NCI-H1436 treated with DMSO at 0.1 percent for 48 hours (cell line): ENCODE measurements at places on chromosomes 4 and X.
A peak's percentile ranks its signal among the peaks of the same experiment; 100 is the strongest.

GRCh38 chrX:28591542-28591941 lies 4.3 kb downstream of the IL1RAPL1 start:
- no peak for DNase-seq

GRCh38 chr4:26360273-26360672 lies 39.5 kb downstream of the RBPJ start:
- DNase-seq = no peak

GRCh38 chr4:187084701-187085100 lies 361.0 kb upstream of the FAT1 start:
- DNase-seq = no peak

DNA sequence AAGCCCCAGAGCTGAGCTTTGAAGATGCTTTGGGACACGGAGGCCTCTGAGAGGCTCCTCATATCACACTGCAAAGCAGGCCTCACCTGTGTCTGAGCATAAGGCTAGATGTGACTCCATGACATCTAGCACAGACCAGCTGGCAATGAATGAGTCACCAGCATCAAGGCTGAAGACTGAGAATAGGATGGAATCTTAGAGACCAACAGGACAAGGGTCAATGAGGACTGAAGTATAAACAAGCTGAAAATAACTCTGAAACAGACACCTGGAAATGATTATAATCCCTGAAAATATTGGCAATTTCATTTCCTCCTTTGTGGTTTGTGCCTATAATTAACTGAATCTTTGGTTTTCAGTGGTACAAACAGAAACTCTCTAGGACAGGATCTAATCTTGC lies 87.1 kb upstream of the PRPS1 start:
- no peak for DNase-seq

GRCh38 chrX:2538031-2538757 lies 37.4 kb upstream of the DHRSX start:
- no peak for DNase-seq

- no peak for DNase-seq
Observed at GRCh38 chr4:135316266-135316779, 1114.7 kb upstream of the PABPC4L start.

- no peak for DNase-seq
Observed at GRCh38 chr4:88188738-88189417, 30.4 kb upstream of the ABCG2 start.

- DNase-seq = no peak
Observed at GRCh38 chr4:152678841-152679240, 956 bp downstream of the TMEM154 start.

DNA sequence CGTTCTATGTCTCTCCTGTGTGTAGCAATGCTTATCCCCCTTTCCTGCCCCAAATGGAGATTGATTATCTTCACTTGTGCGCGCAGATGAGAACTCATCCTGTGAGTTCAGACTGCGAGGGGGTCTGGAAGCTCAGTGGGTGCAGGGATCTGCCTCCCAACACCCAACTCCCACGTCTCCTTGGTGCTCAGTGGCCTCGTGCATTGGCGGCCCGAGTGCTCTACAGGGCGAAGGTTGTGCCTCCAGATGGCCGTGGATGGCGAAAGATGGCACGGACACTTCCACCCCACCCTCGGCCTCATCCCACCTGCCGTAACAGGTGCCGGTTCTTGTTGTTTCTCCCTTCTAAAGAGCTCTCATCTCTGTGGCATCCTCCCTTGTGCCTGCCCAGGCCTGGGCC lies 45.1 kb upstream of the SORCS2 start:
- no peak for DNase-seq

DNA sequence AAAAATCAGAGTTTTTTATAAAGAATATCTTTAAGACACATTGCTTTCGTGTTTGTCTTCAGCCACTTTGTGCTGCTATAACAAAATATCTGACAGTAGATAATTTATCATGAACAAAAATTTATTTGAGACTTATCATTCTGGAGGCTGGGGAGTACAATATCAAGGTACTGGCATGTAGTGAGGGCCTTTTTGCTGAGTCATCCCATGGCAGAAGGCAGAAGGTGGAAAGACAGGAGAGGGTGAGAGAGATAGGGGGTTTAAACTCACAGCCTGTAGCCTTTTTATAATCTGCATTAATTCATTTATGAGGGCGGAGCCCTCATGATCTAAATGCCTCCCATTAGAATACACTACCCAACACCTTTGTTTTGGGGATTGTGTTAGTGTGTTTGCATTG lies 431.2 kb upstream of the FAM47C start:
- DNase-seq = no peak

GRCh38 chrX:41542135-41542534 lies 95.0 kb downstream of the NYX start:
- DNase-seq = no peak

DNA sequence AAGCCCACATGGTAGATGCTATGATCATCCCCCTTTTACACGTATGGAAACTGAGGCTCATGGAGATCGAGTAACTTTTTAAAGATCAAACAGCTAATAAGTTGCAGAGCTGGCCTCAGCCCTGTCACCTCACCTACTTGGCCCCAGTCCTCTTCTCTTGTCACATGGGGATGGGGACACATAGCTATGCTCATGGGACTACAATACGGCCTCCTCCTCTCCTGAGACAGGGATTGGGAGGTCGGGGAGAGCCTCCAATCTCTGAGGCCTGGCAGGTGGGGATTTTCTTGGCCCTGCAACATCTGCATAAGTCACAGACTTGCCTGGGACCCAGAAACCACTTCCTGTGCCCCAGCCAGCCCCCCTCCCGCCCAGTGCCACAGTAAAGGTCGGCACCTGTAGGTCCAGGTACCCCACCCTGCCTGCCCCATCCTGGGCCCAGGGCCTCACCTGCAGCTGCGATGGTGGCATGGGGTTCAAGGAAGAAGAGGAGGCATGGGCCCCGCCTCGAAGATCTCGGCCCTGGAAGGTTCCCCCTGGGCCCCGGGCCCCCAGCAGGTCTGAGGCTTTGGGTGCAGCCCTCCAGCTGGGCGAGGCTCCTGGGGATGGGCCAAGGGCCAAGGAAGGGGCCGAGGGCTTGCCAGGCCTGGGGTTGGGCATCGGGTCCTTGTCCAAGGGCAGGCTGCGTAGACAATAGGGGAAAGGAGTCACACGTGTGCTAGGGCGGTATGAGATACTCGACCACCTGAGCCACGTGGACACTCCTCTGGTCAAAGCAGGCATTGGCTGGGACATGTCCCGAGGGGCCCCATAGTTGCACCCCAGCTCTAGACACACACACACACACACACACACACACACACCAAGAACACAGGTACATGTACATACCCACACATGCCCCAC lies 6.4 kb downstream of the FOXP3 start:
- no peak for DNase-seq

- no peak for DNase-seq
Observed at GRCh38 chr4:56320293-56320692, 67.0 kb downstream of the AASDH start.

- no peak for DNase-seq
Observed at GRCh38 chr4:108890484-108890881, 127.6 kb upstream of the ETNPPL start.

DNA sequence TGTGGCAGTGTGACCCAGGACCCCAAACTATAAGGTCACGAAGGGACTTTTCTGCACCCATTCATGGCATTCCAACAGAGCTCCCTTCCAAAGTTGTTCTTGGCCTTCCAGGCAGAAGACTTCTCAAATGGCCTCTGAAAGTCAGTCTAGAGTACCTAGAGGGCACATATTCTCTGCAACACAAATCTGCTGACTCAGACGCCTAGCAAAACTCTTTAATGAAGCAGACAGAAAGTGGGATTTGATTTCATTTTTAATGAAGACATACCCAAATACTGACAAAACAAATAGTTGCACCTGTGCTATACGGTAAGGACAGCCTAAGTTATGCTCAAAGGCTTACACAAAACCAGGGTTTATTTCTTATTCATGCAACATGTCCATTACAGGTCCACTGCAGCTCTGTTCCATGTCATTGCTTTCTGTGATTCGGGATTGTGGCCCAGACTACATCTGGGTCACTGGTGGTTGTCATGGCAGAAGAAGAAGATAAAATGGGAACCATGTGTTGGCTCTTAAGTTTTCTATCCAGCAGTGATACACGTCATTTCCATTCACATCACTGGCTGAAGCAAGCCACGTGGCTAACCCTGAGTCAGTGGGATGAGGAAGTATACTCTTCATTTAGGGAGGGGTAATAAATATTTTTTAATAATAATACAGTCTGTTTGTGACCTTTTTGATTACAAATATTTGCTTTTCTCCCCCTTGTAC lies 57.7 kb downstream of the NAT8L start:
- no peak for DNase-seq

GRCh38 chr4:101806914-101807313 lies 16.4 kb downstream of the BANK1 start:
- peak; percentile 49 for DNase-seq

DNA sequence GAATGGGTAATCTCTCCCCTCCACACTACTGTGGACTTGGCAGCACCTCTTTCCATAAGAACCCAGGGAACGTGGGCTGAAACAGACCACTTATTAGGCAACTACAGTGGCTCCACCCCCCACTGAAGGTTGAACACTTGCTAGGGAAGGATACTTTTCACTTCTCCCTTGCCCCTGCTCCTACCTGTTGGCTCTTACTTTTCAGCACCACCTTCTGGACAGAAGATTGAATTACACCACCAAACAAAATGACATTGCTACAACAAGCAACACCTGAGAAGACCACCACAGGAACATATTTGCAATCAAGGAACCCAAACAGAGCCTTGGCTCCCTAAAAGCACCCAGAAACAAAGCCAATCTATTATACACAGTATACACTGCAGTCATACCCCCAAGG lies 132.1 kb upstream of the CXCL13 start:
- DNase-seq = no peak

DNA sequence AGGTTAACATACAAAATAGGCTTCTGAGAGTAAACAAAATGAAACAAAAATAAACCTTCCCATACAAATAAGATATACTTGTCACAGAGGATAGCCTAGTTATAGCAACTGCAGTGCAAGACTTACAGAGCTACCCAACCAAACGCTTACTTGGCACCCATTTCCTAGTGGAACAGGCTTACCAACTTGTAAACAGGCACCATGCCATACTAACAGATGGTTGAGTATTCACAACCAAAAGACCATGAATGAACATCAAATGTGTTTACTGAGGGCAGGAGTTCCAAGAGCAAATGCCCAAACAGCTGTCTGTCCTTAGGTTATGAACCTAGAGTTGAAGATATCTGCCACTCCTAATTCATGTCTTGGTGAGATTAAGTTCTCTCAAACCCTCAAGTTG lies 2629.2 kb downstream of the PCDH7 start:
- no peak for DNase-seq

DNA sequence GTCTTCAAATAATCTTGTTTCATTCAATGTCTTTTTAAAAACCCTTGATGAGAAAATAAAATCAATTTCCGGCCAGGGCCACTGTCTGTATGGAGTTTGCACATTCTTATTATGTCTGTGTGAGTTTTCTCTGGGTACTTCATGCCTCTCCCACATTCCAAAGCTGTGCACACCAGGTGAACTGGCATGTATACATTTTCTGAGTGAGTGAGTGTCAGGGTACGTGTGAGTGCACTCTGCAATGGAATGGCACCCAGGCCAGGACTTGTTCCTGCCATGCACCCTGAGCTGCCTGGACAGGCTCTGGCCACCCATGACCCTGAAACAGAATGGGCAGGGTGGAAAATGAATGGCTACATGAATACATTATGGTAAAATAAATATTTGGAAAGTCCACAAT lies 61.3 kb downstream of the UBE2NL start:
- DNase-seq = no peak

DNA sequence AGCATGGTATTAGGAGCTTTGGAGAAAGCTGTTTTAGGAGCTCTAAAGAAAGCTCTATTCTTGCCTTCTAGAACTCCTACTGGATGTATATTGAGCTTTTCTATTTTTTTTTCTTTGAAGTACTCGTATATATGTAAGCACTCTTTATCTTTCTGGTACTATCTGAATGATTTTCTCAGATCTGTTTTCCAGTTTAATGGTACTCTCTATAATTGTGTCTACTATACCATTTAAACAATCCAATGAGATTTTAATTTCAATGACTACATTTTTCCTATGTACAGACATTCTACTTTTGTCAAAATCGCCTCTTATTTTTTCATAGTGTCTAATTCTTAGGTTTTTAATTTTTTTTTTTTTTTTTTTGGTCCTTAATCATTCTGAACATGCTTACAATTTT lies 328.1 kb downstream of the DCTD start:
- DNase-seq = no peak

GRCh38 chr4:30386266-30386895 lies 333.8 kb upstream of the PCDH7 start:
- DNase-seq = no peak

DNA sequence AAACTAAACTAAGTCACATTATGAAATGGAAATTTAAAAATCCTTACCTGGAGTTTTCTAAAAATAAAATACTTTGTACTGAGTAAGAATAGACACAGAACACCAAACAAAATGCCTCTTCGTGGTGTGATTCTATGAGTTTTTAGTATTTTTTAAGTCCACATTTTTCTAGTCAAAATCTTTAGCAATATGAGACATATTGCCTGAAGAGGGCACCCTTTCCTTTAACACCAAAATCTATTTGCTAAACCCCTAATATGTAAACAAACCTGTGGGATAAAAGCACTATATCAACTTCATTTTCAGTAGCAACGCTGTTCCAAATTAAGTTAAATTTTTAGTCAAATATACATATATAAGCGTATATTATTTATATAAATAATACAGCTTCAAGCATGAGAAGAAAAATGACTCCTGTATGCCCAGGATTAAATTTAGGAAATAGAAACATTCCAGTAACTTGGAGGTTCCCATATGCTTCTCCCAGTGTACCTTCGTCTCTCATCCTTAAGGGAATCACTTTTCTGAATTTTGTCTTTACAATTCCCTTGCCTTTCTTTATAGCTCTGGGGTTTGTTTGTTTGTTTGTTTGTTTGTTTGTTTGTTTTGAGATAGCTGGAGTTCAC lies 23.0 kb upstream of the PGM2 start:
- no peak for DNase-seq

- no peak for DNase-seq
Observed at GRCh38 chrX:133935076-133935475, 50.3 kb downstream of the GPC3 start.

- DNase-seq = no peak
Observed at GRCh38 chr4:138389976-138390685, 148.0 kb upstream of the SLC7A11 start.

DNA sequence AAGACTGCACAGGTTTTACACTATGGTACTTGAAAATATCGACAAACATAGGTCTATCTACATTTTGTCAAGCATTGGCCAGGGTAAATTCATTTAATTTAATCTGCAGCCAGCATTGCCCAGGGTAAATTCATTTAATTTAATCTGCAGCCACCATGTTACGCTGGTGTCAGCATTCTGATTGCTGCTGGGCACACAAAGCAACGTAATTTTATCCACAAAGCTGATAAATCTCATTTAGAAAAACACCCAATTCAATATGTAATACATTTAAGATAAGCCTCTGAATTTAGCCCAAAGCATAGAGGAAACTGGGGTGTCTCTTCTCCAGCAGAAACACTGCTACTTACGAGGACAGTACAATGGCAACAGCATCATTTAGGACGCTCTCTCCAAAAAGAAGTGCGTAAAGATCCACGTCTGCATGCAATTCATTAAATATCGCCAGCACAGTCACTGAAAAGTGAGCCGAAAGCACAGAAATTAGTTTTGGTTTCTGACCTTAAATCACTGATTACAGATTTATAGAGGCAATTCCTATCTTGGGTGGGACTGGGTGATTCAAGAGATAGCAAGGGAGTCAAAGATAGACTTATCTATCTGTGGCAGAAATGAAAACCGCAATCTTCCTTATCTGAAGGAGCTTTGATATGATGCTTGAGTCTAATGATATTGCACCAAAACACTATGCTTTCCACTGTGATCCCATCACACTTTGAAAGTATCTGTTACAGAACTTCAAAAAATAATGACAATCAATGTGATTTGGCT lies 88.8 kb downstream of the CHST7 start:
- no peak for DNase-seq
